ENCODE measurements at places on chromosomes 5 and 9.

- DNase-seq = no peak
Measured at GRCh38 chr5:29822521-29822920, 1371.0 kb upstream of the CDH6 start.

DNA sequence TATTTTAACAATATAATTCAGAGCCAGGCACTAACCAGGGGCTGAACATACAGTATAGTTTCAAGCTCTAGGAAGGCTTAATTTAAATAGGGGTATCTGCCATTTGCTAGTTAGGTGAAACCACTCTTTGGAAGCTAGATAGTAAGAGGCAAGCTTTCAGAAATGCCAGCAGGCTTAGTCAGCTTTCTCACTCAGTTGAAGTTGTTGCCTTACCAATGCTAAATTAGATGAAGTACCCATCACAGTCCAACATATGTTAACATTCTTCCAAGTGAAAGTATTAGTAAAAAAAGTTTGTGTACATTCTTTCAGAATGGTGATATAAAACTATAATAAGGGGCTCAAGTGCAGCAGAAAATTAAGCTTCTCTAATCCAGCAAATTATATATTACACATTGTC lies 215.0 kb downstream of the CNTLN start:
- DNase-seq = no peak

DNA sequence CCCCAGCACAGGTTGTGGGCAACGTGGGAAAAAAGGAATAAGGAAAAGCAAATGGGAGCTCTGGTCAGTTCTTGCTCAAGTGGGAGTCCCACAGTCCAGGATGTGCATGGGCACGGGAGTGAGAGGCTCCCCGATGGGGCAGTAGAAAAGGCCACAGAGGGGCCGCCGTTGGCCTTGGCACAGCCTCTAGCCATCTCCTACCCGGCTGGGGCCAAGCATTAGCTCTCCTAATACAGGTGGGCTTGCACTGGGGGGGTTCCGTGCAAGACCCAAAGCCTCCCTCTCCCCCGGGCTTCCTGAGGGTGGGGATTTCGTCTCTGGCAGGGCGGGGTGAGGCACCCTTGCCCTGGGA lies 212.2 kb upstream of the MVB12B start:
- DNase-seq = no peak

GRCh38 chr9:138061631-138062030 lies 184.0 kb downstream of the CACNA1B start:
- DNase-seq = no peak

DNA sequence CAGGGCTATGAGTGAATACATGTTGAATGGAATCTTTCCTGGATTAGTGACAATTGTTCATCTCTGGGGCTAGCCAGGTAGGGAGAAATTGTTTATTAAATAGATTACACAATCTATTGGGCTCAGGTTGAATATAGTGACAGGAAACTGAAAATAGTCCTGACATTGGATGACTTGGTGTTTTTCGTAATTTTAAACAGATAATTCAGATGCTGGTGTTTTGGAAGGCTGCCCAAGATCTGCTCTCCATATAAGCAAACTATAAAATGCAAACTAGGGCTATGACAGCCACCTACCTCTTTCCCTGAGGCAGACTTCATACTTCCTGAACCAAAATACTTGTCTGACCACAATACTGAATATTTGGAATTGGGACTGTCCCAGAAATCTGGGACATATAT lies 99.1 kb downstream of the ENC1 start:
- no peak for DNase-seq

- DNase-seq = no peak
Measured at GRCh38 chr9:69555802-69556201, 116.4 kb downstream of the APBA1 start.

DNA sequence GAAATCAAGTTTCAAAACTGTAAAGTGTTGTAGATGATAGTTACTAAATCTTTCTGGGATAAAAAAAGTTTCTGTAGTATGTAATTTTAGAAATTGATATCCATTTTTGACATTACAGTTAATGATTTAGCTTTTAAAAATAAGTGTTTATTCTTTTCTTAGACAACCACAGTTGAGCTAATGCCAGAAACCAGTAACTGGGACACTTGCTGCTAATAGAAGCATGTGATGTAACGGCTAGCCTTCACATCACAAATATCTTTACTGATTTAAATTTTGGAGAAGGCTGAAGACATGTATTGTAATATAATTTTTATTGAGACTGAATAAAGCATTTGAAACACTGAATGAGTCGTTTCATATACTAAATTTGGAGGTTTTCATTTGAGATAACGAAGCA lies 18.8 kb downstream of the CSNK1G3 start:
- DNase-seq = no peak

- no peak for DNase-seq
Measured at GRCh38 chr5:112372543-112372942, 46.5 kb downstream of the EPB41L4A start.

GRCh38 chr5:172837640-172838039 lies 3.6 kb downstream of the ERGIC1 start:
- no peak for DNase-seq

DNA sequence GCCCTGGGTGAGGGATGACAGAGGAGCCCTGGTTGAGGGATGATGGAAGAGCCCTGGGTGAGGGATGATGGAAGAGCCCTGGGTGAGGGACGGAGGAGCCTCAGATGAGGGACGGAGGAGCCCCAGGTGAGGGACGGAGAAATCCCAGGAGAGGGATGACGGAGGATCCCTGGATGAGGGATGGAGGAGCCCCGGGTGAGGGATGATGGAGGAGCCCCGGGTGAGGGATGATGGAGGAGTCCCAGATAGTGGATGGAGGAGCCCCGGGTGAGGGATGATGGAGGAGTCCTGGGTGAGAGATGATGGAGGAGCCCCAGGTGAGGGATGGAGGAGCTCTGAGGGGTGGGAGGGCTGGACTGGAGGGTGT lies 10.9 kb downstream of the PHF2 start:
- DNase-seq = no peak

GRCh38 chr5:83085106-83085505 lies 7.8 kb downstream of the XRCC4 start:
- no peak for DNase-seq

DNA sequence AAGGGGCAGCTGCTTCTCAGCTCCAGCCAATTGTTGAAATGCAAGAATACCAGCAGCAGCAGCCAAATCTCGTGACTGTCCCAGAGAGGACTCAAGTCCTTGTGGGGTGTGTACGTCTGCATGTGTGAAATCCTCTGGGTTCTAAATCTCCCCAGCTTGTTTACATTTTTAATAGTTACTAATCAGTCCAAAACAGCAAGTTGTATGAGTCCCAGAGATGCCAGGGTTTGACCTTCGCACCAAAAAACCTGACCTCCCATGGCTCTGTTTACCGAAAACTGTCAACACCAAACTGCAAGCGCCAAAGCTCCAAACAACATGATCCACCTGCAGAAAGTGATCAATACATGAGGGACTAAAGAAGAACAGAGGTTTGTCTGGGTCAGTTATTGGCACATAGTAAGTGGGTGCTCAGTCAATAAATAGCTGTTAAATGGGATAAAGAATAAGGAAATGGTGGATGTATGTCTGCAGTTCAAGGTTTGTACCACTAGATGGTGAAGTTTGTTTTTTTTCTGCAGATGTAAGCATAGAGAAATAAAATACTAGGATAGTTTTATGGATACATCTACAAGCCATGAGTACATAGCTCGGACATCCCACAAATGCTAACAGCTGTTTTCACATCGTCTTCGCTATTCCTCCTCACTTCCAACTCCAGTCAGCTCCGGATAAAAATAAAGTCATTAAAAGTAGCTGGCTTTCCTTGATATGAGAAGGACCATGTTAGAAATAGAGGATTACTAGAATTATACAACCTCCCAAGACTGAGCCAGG lies 85.3 kb upstream of the ADRB2 start:
- no peak for DNase-seq

Data from activated CD4-positive, alpha-beta T cell treated with anti-CD3 and anti-CD28 coated beads for 1 hour (primary cell).